ENCODE measurements at places on chromosomes 11 and 22.

DNA sequence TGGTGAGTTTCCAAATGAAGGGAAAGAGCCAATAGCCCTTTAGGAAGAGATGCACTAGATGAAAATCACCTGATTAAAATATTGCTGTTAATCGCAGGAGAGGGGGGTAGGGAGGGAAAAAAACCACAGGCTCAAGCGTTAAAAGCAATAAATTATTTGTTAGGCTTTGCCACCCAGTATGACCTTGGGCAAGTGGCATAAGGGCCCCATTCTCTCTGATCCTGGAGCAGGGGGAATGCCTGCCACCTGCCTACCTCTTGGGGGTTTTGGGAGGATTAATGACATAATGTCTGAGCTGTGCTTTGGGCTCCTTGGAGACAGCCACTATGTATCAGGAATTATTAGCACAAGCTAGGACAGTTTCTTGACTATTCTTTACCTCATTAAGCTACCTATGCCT is 80.0 kb downstream of the ZNRF3 start:
- DNase-seq = no peak

DNA sequence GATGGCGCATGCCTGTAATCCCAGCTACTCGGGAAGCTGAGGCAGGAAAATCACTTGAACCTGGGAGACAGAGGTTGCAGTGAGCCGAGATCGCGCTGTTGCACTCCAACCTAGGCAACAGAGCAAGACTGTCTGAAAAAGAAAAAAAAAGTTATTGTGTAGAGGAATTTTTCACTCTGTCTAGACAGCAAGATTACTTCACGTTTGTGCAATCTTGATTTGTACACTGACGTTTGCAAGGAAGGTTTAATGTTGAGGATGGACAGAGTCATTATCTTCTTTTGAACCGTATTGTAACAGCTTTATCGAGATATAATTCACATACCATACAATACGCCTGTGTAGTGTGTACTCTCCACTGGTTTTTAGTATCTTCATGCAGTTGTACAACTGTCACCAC is 3.7 kb downstream of the CTTN start:
- no peak for DNase-seq

DNA sequence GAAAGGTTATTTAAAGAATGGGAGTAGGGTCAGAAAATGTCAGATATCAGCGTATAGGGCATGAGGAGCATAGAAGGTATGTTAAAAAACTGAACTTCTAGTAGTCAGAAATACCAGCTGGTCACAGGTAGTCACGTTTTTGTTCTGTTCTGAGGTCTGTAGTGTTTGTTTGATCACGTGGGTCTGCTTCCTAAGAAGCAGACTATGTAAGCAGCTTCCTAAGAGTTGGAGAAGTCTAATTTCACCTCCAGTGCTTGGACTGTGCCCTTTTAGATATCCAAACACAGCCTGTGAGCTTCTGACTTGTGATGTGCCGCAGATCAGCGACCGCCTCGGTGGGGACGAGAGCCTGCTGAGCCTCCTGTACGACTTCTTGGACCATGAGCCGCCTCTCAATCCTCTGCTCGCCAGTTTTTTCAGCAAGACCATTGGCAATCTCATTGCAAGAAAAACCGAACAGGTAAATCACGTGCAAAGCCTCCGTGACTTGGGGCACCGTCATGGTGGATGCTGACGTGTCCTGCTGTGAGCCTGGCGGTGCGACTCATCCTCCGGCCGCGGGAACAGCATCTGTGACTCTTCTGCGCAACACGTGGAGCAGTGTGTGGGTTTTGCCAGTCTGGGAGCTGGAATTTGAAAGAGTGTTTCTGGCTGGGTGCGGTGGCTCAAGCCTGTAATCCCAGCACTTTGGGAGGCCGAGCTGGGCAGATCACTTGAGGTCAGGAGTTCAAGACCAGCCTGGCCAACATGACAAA is 63.5 kb downstream of the PPP6R2 start:
- no peak for DNase-seq

DNA sequence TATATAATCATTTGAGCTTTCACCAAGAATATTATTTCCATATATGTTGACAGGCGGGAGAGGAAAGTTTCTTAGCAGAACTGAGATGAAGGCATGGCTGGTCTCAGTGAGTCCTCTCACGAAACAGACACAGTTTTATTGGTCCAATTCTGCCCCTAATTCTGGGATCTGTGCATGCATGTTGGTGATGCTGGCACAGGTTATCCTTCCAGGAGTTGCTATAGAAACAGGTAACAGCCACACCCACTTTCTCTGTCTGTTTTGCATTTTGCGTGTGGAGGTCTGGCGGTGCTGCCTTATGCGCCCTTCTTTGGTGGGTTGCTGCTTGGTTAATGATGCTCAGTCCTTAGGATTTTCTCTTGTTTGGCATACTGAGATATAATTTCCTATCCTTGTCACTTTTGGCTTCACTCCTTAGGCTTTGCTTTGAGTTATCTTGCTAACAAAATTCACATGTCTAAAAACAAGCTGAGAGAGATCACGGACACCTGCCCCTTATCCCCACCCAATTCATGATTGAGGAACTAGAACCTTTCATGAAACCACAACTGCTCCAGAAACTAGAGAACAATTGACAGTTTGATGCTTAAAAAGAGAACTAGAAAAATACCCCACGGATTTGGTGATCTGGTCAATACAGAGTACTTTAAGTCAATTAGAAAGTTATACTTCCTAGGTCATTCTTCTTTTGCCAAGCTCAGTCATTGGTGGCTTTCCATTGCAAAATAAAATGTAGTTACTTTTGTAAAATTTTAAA is 189.3 kb downstream of the FAT3 start:
- DNase-seq = no peak

GRCh38 chr11:44736791-44737190 is 10.0 kb downstream of the TSPAN18 start:
- no peak for DNase-seq

All from DMS 273 treated with DMSO at 0.1 percent for 48 hours (cell line).